Activated CD4-positive, alpha-beta T cell treated with anti-CD3 and anti-CD28 coated beads, Interleukin-10, Interleukin-2, amounts not matched to agents 100 ng/mL and 50 ng/mL, durations not matched to agents 16 hours and 8 hours (primary cell): ENCODE measurements at places on chromosomes 3 and 15.

DNA sequence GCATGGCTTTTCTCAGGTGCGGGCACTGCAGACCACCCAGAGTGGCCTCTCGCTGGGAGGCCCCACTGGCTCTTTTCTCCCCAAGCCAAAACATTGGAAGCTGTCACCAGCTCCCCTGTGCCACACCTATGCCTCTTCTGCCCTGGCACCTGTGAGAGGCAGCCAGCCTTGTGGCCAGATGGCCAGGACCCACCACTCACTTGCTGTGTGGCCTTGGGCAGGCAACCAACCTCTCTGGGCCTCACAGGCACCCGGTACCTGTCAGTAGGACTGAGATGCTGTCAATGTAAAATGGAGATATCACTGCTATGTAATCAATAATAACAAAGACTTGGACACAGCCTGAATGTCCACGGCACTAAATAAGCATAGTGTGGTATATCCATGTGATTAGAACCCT is 36.5 kb downstream of the SRPRB start:
- no peak for DNase-seq

DNA sequence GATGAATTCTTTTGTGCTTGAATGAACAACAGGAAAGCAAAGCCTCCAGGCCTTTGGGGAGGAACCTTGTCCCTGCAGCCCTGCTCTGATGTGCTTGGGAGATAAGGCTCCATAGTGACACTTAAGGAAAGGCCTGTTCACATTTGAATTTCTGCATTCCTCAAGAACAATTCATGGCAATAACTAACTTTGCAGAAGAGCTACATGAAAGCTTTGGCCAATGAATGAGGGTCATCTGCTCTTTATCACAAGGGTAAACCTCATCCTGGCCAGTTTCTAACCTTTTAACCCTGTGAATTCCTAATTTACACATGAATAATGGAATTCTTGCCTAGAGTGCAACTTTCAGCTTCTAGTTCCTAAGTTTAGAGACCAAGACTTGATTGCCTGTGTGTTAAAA is 5.6 kb downstream of the PRTG start:
- no peak for DNase-seq

DNA sequence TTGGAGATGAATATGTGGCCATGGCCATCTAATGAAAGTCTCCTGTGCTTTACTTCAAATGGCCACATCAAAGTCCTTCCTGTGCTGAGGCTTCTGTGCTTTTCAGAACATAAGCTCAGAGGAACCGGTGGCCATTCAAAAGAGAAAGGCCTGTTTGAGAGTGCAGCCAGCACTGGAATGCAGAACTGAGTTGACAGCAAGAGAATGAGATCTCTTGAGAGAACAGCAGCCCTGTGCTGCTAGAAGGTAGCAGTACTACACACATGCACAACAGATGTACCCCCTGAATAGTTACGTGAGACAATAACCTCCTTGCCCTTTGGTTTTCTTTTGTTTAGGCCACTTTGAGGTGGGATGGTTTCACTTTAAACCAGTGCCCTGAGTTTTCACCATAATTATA is 292.5 kb downstream of the PTPRG start:
- DNase-seq: no peak

DNA sequence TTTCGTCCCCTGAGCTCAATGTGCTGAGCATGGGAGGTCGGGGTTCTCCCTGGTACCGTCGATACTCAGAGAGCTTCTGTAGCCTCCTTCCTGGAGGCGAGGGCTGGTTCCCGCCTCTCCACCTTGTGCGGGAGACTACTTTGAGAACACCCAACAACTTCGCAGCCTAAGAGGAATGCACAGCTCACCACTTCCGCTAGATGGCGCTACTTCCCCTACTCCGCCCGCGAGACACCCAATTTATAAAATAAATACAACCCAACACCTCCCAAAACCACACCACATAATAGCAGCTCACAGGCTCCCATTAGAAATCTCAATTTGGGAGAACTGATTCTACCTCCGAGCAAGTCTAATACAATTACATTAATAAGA is 1.2 kb downstream of the RGMA start:
- DNase-seq: peak; percentile 74

- DNase-seq: peak; percentile 38
Measured at GRCh38 chr15:80567721-80568157, 127.4 kb upstream of the ABHD17C start.

GRCh38 chr3:89533275-89533674 is 425.9 kb downstream of the EPHA3 start:
- no peak for DNase-seq

DNA sequence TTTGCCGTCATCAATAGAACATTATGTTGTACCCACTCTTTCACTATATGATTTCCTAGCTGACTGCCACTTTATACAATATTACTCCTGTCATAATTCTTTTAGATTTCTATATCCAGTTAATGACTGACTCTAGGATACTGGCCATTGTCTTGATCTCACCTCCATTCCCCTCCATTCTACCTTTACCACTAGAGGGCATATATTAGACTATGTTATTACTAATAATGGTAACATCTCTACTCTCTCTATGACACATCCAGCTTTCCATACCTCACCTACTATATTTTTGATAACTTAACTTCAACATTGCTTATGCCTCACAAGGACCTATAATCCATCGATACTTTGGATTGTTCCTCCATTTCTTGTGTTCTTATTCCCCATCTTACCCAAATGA is 31.4 kb upstream of the POU1F1 start:
- peak; percentile 7 for DNase-seq

DNA sequence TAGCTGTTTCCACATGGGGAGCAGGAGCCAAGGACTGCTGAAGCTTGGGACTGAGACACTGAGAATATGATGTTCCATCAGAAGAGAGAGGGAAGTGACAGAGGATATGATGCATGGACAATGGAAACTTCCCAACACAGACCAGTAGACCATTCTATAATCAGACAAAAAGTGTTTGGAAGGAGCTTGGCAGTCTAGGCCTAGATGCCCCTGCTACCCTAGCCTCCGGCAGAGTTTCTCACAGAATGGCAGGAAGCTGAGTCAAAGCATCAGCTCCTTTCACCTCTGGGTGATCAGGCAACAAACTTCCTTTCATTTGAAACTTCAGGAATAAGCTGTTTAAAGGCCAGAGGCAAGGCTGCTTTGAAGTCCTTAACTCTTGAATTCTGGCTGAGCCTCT is 222.0 kb downstream of the NEK10 start:
- no peak for DNase-seq

- DNase-seq: no peak
Measured at GRCh38 chr15:66172324-66172980, 81.1 kb downstream of the MEGF11 start.

- no peak for DNase-seq
Measured at GRCh38 chr3:130963444-130963843, 63.2 kb downstream of the ASTE1 start.

DNA sequence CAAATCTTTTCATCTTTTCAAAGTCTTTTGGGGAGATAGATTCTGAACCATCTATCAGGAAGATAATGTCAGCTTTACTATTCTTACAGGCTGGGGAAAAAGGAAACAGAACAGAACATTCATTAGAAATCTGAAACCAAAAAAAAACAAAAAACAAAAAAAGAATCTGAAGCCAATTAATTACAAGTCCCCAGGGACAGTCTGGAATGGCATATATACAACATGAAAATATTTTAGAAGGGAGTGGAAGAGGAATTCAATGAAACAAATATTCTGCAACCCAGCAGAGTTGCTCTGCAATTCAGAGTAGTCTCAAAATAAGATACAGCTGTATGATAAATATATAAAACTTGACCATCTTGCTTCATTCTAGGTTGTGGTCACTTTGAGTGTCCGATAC is 41.7 kb upstream of the CAPN7 start:
- no peak for DNase-seq

DNA sequence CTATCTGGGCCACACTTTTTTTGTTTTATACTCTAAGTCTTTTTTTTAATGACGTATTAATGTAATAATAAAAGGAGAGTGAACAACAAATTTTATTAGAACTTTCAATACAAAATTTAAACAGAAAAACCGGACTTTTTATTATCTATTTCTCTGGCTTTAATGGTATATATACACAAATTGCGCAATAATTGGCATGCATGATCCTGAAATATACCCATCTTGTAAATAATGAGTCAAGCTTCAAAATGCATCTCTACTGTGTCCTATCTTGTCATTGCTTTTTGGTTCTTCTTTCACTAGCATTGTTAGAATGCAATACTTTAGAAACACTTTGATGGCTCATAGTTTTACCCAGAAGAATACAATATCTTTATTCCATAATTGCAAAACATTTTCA is 963.6 kb downstream of the CADM2 start:
- DNase-seq: no peak

DNA sequence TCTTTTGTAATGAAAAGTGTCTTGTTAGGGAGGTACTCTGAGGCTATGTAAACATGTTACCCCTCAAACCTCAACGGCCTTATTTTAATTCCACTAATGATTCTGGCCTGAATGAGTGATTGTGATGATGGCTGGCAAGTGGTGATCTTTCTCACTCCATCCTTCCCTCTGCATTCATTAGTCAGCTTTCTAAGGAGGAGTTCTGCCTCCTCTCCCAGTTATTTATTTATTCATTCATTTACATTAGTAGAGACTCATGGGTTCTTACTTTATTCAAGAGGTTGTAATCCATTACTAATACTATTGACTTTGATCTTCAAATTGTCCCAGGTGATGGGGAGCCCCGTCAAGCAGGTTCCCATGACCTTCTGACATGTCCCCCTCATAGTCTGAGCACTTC is 35.3 kb downstream of the GNB5 start:
- no peak for DNase-seq

- DNase-seq: peak; percentile 40
Measured at GRCh38 chr3:56251343-56251945, 216.8 kb downstream of the ERC2 start.

- no peak for DNase-seq
Measured at GRCh38 chr3:162015856-162016255, 519.2 kb downstream of the OTOL1 start.

- DNase-seq: no peak
Measured at GRCh38 chr15:89335298-89336041, 846 bp upstream of the POLG start.

GRCh38 chr3:5190147-5190791 is 2.8 kb downstream of the EDEM1 start:
- peak; percentile 80 for DNase-seq

DNA sequence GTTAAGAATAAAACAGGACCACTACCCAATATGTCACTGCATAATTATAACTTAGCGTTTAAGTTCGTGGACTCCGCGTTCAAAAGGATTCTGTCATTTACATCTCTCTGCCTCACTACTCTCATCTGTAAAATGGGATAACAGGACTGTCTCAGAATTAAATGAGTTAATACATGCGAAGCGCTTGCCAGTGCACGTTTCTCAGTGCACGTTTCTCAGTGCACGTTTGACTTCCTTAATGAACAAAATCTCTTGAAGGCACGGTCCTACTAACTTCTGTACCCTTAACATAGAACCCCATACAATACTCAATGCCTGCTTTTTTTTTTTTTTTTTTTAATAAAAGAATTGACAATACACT is 499 bp downstream of the RABL3 start:
- no peak for DNase-seq

DNA sequence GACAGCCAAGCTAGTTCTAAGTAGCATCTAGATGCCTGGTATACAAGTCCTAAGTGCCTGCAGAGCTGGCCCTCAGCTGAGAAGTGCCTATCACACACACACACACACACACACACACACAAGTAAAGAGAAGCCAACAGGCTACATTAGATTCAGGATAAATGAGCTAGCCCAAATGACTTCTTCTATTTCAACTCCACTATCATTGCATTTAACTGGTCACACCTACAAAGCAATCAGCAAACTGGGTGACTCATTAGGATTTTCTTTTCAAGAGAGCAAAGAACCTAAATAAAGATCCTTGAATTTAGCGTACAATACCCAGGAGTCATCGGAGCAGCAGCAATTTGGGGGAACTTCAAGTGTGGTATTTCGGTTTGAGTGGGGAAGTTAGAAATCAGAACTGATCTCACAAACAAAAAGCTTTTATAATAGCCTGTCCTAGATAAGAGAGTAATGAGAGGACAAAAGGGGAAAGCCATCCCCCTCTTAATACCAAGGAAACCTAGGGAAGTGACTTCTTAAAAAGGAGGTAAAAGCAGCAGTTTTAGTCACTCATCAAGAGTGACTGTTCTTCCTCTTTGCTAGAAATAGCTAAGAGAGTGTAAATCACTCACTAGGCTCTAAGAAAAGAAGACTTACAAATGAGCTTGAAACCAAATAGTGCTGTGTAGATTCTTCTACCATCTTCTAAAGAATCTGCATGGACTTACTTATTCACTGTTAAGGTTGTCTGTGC is 112.7 kb downstream of the TNIK start:
- DNase-seq: peak; percentile 17

DNA sequence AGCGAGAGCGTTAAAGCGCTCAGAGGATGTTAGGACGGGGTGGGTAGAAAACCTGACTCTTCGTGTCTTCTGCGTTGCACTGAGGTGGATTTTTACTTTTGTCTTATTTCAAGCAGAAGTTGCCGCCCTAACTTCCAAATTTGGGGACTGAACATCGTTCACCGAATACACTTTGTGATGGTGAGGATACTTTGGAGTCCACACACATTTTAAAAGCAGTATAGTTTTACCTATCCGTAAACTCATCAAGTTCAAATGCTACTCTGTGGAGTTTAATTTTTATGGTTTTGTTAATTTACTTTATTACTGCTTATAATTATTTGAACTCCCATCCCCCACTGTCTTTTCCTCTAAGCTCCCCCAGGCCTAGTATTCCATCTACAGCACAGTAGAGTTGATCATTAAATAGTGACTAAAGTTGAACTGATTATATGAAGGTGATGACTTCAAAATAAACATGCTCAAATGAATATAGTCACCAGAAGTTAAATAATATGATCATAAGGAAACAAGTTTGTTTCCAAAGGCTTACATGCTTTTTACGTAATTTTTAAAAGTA is 617 bp upstream of the EOGT start:
- DNase-seq: no peak

- DNase-seq: no peak
Measured at GRCh38 chr15:52060501-52060900, 41.5 kb downstream of the MAPK6 start.

- DNase-seq: peak; percentile 56
Measured at GRCh38 chr3:126982126-126982470, 817 bp upstream of the PLXNA1 start.

DNA sequence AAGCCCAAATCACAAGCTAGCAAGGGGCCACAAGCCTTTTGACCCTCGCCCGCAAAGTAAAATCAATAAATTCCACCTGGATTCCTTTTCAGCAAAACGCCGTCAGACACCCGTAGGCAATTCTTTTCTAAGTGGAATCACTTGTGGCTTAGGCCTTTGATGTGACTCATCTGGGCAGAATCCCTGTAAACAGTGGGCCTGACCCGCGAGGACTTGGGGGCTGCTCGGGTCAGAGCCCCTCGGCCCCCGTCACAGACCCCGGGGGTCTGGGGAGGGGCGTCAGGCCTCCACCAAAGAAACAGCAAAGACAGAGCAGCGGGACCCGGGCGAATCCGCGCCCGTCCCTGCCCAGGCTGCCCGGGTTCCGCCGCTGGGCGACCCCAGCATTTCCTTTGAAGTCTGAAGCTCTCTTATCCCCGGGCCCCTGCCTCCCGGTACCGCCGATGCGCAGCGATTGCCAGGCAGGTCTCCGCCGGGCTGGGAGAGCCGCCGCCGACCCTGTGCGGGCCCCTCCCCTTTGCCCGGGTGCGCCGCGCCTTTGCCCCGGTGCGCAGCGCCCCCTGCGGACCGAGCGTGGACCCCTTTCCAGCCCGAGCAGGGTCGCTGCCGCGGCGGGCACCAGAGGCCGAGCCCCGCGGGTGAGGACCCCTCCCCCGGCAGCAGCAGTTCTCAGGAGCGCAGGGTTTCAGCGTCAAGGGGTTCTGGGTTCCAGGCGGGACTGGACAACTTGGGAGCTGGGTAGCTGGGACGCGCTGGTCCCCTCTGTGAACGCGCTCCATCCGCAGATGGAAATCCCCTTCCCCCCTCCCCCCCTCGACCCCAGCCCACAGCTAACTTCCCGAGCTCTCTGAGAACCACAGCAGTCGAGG is 178.3 kb downstream of the UACA start:
- DNase-seq: peak; percentile 8
